NCI-H2107 (cell line): ENCODE measurements at places on chromosomes 1 and 21.

- no peak for DNase-seq
These were observed 156.9 kb upstream of the DPYD start for GRCh38 chr1:98077691-98078090.

DNA sequence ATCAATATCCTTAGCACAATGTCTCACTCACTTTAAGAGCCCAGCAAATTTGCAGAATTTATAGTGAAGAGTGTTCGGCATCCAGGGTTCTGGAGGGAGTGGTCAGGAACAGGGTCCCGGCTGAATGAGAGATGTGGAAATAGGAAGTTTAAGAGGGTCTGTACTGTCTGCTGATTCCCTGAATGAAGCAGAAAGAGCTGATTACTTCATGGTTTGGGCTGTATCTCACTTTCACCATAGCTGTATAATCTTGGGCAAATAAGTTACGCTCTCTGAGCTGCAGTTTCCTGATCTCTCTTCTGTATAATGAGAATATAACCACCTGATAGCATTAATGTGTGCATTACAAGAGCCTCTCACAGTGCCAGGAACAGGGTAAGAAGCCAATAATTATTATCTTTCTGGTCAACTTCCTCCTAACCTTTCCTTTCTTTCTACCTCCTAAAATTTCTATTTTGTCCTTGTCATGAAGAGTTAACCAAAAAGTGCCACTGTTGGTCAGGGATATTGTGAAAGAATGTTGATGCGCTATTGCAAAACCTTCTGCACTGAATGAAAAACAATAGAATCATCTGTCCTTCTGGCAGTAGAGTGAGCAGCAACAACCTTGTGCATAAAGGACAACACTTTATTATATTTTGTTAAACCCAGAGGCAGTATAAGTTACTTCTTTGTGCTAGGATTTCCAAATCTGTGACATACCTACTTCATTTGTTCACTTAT, 14.7 kb upstream of the PTGFR start:
- DNase-seq, result no peak

DNA sequence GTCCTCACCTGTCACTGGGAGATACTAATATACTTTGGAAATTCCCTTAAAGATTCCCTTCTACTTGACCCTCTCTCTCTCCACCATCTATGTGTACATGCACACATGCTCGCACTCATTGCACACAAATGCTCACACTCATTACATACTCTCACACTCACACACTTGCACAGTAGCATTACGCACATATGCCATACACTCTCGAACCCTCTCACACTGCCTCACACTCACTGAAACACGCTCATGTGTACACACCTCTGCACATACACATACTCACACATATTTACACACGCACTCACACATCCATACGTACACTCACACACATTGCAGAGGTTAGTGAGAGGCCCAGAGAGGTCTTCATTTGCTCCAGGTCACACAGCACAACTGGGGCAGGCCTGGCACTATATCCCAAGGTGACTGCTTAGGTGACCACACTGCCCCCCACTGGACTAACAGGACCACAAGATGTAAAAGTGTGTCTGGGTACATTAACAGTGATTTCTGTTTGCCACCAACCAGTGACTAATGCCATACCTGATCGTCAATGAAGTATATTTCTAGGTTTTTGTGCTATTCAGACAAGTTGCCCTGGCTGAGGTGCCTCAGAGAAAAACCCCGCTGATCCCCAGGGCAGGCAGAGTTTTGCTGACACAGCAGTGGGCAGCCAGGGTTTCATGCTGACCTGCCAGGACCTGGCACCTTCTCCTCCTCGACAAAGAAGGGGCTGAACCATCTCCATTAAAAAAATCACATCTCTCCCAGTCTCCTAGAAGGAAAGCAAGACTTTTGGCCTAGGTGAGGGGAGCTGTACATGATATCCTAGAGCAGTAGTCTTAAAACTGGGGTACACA, 28.5 kb upstream of the CAMK1G start:
- no peak for DNase-seq

GRCh38 chr1:228343191-228343661, 63.4 kb downstream of the TRIM11 start:
- DNase-seq, result no peak

GRCh38 chr1:47751996-47752451, 245.2 kb downstream of the TRABD2B start:
- DNase-seq, result no peak

- DNase-seq, result no peak
These were observed 43.3 kb downstream of the S100B start for GRCh38 chr21:46561445-46562090.

- no peak for DNase-seq
These were observed 83.9 kb upstream of the CXADR start for GRCh38 chr21:17428980-17429379.

- DNase-seq, result no peak
These were observed 30.9 kb downstream of the PRSS38 start for GRCh38 chr1:227846265-227846858.

DNA sequence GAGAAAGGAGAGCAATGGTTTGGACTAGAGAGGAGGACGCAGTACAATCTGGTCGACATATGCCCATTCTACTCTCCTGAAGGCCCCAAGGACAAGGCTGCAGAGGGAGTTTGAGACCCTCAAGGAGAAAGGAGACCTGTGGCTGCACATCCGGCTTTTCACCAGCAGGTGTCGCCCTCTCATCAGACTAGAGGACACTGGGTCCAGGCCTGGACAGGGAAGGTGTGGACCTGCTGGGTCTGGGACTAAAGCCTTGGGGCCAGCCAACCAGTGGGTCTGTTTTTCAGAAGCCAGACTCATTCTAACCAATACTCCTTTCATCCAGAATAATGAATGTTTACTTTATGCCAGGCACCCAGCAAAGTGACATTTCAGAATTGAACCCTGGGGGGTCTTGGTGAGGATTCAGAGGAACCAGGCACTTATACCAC, 5.0 kb downstream of the SRARP start:
- peak; percentile 51 for DNase-seq
